Common myeloid progenitor, CD34-positive (primary cell): ENCODE measurements at places on chromosomes 5 and 9.
A peak's percentile ranks its signal among the peaks of the same experiment; 100 is the strongest.

- DNase-seq, result no peak
Observed at GRCh38 chr5:171906703-171907590, 99.5 kb downstream of the FBXW11 start.

GRCh38 chr5:98929710-98930298 is 997 bp upstream of the CHD1 start:
- no peak for DNase-seq

GRCh38 chr5:129410488-129410887 is 49.6 kb upstream of the ADAMTS19 start:
- no peak for DNase-seq

- DNase-seq, result no peak
Observed at GRCh38 chr9:74107692-74108091, 389.4 kb upstream of the RORB start.

DNA sequence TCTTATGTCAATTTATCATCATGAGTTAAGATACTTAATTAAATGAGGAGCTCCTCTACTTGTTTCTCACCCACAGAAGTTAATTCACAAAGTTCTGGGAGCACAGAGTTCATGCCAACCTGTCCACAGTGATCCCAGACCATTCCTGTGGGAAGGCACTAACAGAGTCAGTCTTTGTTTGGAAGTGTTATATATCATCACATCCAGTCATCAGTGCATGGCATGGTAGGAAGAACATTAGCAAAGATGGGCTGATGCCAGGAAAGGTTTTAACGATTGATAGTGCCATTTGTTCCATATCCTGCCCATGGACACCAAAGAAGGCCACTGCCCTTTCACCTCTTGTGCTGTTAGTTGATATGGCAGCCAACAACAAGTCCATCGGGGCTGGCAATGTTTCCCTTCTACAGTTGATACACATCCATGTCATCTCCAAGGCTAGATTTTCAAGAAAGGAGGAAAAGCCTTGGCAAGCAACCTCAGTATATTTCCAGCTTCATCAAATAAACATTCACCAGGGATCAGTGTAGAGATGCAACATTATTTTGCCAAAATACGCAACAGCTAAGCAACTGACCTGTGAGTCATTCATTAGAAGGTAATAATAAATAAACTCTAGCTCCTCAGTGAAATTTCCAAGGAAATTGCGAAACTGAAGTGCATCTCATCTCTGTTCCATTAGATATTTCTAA is 169.6 kb downstream of the RORB start:
- no peak for DNase-seq

DNA sequence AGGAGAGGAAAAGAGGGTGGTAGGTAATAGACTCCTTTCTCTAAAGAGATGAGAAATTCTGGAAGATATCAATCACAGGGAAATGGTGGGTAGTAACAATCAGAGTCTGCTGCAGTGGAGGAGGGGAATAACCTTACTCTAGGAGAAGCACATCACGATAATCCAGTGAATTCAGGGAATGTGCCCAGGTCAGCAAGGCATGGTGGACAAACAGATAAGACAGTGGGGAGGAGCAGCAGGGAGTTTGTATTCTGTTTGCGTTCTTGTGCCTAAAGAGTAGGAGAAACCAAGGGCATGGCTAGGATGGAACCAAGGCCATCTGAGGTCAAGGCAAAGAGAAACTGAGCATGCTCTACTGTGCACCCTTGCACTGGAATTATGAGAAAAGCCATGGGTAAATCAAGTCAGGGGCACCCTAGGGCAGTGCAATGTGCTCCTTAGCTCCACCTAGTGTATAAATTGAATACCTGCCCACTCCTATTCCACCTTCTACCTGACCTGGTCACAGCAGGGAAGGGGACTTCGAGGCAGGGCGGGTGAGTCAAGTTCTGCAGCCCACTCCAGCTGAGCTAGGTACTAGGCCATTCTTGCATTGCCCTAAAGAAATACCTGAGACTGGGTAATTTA is 31.6 kb downstream of the RETREG1 start:
- DNase-seq, result no peak

- peak; percentile 70 for DNase-seq
Observed at GRCh38 chr5:112551419-112552032, 132.4 kb upstream of the EPB41L4A start.

DNA sequence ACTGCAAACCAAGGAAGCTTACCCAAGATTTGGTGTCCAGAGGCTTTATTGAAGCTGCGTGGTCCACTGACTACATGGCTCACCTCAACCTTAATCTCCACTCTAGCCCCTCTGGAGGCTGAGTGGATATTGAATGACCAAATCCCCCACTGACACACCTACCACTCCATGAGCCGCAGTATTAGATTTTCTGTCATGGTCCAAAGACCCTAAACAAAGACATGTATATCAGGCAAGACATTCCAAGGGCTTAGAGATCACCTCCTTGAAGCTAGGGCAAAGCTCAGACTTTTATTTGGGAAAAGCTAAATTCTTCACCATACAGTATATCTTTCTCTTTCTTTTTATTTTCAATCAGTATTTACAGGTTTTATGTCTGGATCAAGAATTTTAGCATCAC is 346.2 kb upstream of the CTNND2 start:
- no peak for DNase-seq

- DNase-seq, result peak; percentile 78
Observed at GRCh38 chr9:133406480-133407307, 11.1 kb downstream of the REXO4 start.

DNA sequence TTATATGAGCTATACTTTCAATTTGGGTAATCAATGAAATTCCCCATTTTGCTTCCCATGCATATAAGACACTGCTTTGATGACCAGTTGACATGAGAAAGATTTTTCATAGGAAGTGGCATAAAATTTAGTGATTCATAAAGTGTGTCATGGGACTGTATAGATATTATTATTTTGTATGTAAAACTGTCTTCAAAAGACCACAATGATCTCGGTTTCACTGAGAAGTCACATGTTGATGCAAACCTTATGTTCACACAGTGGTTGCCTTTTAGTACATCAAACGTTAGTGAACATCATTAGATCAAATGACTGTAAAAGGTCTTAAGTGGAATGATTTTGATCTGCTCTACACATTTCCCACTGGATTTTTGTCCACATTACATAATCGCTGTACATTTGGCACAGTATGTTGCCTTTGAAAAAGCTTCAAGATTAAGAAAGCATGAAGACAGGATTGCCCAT is 349.2 kb upstream of the MEF2C start:
- DNase-seq, result no peak

DNA sequence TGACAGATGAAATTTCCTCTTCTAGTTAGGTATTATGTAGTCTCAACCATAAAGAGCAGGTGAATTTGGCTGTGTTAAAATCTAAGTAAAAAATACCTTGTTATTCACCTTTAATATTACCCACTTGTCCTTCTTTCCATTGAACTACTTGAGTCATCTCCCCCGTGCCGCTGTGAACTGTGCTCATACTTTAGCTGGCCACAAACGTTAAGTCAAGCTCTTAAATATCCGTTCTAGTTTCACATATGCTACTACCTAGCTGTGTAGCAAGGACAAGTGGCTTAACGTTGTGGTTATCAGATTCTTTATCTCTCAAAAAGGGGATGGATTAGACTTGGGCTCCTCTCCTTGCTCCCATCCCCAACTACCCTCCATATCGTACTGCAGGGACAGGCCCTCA is 110.4 kb downstream of the EFNA5 start:
- DNase-seq, result no peak

DNA sequence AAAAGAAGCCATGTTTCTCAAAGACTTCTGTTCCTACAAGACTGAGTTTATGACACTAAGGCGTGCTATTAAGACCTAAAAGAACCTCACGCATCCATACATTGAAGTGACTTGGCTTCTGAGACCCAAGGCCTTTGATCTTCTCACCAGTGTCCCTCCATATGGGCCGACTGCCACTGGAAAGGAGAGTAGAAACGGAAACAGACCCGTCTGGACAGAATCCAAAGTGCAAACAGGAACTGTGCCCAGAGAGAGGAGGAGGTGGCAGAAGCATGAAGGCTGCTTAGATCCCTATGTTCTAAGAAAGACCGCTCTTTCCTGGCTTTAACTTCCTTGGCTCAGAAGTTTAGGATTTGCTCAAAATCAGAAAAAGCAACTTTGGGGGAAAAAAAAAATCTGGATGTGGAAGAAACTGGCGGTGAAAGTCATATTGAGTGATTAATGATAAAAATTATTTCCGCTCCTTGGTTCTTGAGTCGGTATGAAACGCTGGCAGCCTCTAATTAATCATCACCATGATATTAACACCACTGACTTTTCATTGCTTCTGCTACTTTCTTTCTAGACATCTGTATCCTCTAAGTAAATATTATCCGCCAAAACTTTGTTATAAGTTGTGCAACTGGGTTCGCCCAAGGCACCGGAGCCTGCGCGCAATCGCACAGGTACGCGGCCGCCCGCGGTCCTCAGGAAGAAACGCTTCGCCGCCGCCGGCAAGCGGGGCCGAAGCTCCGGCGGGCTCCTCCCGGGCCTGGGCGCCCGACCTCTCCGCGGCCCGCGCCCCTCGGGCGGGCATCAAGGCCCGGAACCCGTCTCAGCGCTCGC is 726 bp downstream of the DAP start:
- DNase-seq, result peak; percentile 81

GRCh38 chr5:79850316-79850822 is 140.7 kb downstream of the MTX3 start:
- DNase-seq, result no peak

- DNase-seq, result no peak
Observed at GRCh38 chr5:123283031-123283430, 140.2 kb downstream of the CEP120 start.

GRCh38 chr5:34022121-34022705 is 14.4 kb upstream of the AMACR start:
- no peak for DNase-seq

- no peak for DNase-seq
Observed at GRCh38 chr5:140550147-140551079, 3.0 kb downstream of the EIF4EBP3 start.

GRCh38 chr5:129500101-129500500 is 40.0 kb downstream of the ADAMTS19 start:
- DNase-seq, result no peak

DNA sequence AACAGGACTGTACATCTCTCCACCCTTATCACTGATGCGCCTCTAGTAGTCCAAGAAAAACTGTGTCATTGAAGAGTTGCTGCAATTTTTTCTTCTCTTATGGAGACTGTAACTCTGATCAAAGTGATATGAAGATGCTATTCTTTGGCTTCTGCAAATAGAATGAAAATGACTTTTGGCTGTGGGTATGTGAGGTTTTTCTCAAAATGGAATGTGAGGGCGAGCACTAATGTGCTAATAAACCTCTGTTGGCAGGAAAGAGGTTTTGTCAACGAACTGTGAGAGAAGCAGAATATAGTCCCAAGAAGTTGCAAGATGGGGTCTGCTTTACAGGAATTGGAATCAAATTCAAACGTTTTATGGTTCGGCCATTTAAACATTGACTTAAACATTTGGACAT is 252.0 kb upstream of the GAS1 start:
- no peak for DNase-seq

GRCh38 chr9:69317081-69317480 is 7.9 kb upstream of the ENTREP1 start:
- DNase-seq, result no peak

- peak; percentile 36 for DNase-seq
Observed at GRCh38 chr9:29212397-29213387, 1639.4 kb upstream of the C9orf72 start.
